A172 (cell line): ENCODE measurements at places on chromosomes 7 and 10.

DNA sequence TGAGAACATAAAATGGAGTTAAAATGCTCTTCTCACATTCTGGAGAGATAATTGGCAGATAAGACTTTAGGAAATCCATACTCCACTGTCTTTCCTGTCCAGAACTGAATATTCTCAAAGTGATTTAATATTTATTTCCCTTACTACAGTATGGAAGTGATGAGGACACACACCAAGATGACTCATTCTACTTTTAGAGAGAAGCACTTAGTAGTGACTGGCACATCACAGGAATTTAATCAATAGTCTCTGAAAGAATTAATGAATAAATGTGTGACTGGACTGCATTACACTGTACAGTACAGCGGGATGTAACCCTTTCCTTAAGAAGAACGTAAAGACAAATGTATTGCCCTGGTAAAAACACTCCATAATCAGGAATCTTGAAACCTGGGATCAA lies 116.7 kb downstream of the SEMA3E start:
- peak; percentile 27 for DNase-seq

DNA sequence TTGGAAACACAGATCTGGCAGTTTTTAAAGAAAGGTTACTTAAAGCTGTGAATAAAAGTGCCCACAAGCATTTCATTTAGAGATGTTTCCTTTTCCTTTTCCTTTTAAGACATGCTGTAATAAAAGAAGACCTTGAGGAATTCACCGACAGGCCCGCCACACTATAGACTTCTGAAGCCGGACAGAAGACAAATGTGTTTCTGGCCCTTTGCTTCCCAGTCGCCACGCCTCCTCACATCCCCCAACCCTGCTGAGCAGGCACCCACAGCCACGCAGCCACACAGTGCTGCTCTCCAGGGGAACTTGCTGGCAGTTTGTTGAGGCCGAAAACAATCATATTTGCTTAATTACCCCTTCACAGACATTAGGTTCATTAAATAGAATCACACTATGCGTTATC lies 83.4 kb downstream of the SLC25A13 start:
- no peak for DNase-seq

DNA sequence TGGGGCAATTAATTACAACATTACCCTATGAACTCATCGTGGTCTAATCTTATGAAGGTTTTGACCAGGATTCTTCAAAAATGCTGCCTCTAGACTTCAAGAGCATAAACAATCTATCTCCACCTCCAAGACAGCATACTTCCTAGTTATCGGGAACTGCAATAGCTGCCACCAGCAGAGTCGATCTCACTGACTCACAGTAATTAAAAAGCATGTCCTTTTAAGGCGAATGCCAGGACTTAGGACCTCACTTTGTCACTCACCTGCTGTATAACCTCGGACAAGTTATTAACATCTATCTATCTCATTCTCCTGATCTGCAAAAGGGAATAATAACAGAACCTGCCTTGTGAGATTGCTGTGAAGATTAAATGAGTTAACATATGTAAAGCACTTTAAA lies 666.0 kb upstream of the COBL start:
- no peak for DNase-seq

DNA sequence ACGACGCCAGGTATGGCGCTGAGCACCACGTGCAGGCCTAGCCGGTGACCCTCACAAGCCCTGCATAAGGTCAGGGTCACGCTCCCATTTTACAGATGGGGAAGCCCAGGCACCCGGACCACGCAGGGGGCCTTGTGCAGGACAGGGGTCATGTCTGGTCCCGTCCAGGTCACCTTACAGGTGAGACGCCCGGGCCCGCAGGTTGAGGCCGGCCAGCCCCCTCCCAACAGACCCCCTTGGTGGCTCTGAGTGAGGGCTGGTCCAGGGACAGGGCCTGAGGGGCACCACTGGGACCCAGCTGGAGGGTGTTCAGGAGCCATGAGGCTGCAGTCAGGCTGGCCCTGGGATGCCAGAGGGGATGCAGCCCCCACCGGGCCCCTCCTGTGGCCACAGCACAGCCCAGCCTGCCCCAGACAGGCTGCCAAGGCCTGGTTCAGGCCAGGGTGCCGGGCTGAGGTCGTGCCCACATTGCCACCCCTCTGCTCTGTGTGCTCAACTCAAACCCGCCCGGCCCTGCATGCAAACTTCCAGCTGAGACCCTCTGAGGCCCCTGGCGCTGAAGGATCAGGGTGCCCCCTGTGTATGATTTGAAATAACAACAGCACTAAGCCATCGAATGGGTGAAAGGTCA lies 69.0 kb downstream of the PWWP2B start:
- DNase-seq: no peak

GRCh38 chr7:133436014-133436428 lies 183.1 kb downstream of the EXOC4 start:
- peak; percentile 5 for DNase-seq

- DNase-seq: no peak
Observed at GRCh38 chr7:107609811-107610261, 29.8 kb downstream of the BCAP29 start.

DNA sequence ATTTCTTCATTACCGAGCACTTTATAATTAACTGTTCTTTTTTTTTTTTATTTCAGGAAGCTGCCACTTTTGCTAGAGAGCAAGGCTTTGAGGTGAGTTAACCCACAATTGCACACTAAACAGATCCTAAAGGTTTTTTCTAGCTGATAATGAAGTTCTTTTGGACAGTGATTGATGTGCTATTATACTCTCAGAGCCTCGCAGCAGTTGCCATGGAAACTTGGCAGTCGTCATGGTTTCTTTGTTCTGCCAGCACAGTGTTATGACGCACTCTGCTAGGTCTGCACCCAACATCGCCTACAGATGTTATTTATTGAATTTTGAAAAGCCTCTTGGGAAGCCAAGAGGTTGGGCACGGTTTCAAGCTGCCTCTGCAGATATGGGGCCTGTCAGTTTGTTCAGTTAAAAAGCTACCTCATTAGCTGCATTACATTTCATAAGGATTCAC lies 237.2 kb upstream of the KAT6B start:
- peak; percentile 95 for DNase-seq

DNA sequence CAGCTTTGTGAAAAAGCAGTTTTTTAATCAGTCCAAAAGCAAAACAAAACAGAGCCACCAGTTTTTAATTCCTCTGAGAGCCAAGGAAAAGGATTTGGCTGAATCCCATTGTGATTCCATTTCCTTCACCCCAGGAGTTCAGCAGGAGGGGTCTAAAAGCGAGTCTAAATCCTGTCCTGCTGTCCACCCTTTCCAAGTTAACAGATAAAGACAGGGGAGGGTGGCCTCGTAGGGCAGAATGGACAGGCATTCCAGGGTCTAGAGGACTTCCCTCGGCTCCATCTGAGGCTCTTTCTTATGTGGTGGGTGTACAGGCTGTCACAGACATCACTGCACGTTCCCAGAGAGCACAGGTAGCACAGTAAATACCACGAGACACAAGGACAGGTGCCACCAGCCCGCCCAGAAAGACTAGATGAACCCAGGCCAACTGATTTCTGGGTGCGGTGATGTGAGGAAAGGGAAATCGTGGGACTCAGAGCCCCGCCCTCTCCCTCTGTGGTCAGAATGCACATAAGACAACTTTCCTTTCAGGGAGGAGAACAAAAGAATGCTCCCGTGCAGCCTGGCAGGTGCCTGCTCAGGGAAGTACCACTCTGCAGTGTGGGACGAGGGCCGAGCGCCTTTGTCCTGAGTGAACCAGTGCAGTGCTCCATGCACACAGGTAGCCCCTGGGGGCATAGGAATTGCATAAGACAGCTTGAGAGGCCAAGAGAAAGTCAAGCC lies 119.7 kb downstream of the ABLIM1 start:
- no peak for DNase-seq
